ENCODE measurements at places on chromosomes 6 and 20. TPM values are rescaled to one million over a fixed set of nuclear protein-coding genes. Genes with fewer than 3 reads are reported as not detected.

GRCh38 chr6:47455533-47456209, 21.9 kb upstream of the CD2AP start:
- no peak for DNase-seq

- no peak for DNase-seq
Measured at GRCh38 chr6:169029861-169030260, 223.8 kb downstream of the THBS2 start.

Gene SLC24A3
- 0.06 TPM for total RNA-seq

DNA sequence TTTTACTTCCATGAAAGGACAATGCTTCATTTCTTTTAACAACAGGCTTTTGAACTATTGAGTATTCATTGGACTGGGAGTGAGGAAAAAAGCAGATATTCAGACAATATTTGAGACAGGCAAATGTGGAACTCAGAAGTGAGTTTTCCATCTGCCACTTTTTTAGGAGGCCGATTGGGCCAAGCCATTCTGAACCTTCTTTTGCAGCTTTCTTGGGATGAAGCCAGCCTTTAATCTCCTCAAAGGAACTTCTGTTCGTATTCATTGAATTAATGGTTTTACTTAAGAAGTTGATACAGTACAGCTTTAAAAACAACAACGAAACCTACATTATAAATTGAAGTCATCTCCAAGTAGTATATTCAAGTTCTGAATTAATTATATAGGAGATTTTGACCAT, 187.1 kb upstream of the RNF217 start:
- DNase-seq: no peak

Gene SLC22A1
- total RNA-seq: 0.19 TPM

Gene TTLL9
- not detected for total RNA-seq

- DNase-seq: no peak
Measured at GRCh38 chr6:35275744-35276260, 16.3 kb downstream of the ZNF76 start.

- peak; percentile 46 for DNase-seq
Measured at GRCh38 chr6:41780551-41781365, at the start of gene PRICKLE4. TSS of gene PRICKLE4 (plus strand) at chr6:41780782. CDS start at chr6:41783474, 2,692 bp downstream.

GRCh38 chr20:52823303-52823702, 148.9 kb upstream of the TSHZ2 start:
- no peak for DNase-seq

- no peak for DNase-seq
Measured at GRCh38 chr6:89443658-89444057, 10.7 kb downstream of the ANKRD6 start.

- no peak for DNase-seq
Measured at GRCh38 chr20:17741220-17741619, 41.5 kb downstream of the BANF2 start.

Gene TUBB1
- not detected for total RNA-seq

Gene BTN3A1
- 10.8 TPM for total RNA-seq

Gene KCNG1
- 0.71 TPM for total RNA-seq

GRCh38 chr6:112799889-112800288, 452.8 kb downstream of the RFPL4B start:
- DNase-seq: no peak

DNA sequence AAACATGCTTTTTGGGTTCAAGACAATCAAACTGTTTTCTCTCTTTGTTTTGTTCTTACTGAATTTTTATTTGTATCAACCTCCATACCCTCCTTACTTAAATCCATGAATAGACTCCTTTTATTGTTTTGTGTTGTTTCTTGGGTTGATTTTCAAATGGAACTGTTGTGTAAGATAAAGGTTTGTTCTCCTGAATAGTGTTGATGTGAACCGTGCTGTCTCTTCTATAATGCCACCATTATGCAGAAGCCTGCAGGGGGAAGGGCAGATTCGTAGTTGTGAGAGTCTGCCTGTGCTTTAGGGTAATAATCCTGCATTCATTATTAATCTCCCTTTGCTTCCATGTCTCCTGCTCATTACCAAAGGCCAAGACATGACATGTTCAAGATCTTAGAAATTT, 105.9 kb downstream of the CDKAL1 start:
- no peak for DNase-seq

Gene ADGRG6
- 1.8 TPM for total RNA-seq

DNA sequence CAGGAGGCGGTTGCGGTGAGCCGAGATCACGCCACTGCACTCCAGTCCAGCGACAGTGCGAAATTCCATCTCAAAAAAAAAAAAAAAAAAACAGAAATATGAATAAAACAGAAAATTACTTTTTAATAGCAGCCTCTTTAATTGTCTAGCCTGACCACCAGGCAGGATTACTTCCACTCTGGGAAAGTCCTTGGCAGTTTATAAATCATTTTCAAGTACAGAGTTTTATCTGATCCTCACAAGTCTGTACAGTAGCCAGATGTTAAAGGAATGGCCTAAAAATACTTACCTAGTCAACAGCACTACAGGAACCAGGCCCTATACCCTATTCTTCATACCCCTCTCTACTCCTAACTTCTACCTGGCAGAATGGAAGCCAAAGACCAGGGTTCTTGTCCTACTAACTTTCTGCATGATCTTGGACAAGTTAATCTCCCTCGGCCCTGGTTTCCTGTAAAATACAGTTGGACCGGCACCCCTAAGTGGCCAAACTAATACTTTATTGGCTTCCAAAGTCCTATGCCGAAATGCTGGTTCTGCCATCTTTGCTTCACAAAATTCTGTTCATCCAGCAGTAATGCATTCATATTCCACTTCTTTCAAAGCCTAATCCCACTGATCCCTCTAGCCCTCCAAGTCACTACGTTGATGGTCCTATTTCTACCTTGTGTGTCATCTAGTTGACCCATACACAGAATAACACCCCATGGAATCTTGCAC, 1.9 kb downstream of the EIF2S2 start:
- no peak for DNase-seq

Gene MDFI
- total RNA-seq: 0.23 TPM

DNA sequence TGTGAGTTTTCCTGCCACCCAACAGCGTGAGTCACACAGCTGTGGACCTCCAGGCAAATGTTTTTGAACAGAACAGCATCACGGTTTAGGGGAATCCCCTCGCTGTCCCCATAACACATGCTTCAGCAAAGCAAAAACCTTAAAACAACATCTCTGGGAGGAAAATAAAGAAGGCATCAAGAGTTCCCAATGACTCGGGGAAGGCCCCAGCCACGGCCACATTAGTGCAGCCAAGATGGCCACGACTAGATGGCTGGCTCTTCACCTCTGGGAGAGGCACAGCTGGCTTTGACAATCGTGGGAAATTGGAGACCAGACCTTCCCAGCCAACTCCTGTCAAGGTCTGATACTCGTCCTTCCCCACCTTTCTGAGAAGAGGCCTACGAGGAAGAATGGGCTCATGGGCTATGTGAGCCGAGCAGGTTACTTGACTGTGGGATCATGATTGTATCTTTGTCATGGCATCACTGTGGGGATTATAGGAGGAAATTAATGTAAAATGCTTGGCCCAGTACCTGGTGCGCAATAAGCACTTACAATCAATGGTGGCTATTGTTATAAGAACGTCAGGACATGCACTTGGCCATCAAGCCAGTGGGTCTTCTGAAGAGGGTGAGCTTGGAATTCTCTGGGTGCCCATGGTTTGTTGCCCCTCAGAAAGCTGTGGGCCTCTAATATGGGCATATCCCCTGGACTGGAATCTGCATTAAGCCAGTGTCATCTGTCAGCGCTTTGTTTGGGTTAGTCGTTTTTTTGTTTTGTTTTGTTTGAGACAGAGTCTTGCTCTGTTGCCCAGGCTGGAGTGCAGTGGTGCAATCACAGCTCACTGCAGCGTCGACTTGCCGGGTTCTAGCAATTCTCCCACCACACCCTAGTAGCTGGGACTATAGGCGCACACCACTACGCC, 43.6 kb downstream of the FGD2 start:
- peak; percentile 85 for DNase-seq

Gene PRSS16
- total RNA-seq: not detected

DNA sequence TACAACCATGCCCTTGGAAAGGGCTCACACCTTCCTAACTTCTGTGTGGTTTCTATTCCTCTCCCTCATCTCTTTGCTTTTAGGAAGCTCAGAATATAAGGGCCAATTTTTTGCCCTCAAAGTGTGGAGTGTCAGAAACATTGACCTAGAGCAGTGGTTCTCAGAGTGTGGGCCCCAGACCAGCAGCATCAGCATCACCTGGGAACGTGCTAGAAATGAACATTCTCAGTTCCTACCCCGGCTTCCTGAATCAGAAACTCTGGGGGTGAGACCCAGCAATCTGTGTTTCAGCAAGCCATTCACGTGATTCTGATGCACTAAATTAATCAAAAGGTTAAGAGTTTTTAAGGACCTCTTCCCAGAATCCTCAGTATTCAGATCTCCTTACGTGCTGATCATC, 47.9 kb upstream of the IL17A start:
- DNase-seq: no peak

Gene ZSCAN31
- total RNA-seq: 5.1 TPM

Gene STMND1
- total RNA-seq: not detected

Gene C6orf136
- 7.2 TPM for total RNA-seq

Gene WFDC10B
- not detected for total RNA-seq

DNA sequence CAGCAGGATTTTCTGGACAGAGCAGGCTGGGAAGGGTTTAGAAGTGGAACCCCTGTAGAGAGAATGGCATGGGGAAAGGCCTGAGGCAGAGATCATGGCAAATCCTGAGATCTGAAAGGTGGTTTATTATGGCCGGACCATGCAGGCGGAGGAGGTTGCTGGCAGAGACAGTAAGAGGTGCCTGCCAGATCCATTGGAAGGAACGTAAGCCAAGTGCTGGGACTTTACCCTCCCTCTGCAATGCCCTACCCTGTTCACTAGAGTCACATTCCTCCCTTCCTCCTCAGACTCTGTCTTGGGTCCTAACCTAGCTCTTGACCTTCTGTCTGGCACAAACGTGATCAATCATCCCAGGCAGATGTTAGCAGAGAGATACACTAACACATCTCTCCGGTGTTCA, 66.4 kb upstream of the SLC22A23 start:
- DNase-seq: no peak

Gene SLC22A16
- not detected for total RNA-seq

DNA sequence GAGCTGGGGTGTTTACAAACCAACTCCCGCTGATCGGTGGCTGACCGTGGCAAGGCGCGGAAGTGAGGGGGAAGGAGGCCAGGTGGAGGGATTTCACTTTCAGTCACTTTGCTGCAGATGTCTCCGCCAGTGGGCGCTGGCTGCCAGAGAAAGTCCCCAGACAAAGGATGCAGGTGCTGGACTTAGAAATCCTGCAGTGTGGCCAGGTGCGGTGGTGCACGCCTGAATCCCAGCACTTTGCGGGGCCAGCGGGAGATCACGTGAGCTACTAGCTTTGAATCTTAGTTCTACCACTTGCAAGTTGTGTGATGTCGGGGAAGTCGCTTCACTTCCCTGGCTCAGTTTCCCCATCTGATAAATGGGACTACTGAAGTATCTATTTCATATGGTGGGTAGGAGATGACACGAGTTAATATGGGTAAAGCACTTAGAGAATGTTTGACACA, 180.4 kb downstream of the ZNF217 start:
- no peak for DNase-seq

DNA sequence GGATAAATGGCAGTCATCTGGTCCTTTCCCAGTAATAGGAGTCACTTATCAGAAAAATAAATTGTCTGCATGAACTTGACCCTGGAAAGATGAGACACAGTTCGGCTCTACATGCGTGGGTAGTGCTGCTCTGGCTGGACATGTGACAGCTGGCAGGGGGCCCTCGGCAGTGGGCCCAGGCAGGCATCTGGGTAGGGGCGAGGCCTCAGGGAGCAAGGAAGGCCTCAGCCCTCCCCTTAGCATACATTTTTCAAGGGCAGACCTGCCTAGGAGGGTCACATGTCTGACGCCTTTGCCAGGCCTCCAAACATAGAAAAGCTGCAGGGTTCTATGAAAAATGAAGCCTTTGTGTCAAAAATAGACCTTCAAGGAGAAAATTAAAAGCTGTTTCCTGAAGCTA, 12.8 kb upstream of the ILRUN start:
- DNase-seq: peak; percentile 25

DNA sequence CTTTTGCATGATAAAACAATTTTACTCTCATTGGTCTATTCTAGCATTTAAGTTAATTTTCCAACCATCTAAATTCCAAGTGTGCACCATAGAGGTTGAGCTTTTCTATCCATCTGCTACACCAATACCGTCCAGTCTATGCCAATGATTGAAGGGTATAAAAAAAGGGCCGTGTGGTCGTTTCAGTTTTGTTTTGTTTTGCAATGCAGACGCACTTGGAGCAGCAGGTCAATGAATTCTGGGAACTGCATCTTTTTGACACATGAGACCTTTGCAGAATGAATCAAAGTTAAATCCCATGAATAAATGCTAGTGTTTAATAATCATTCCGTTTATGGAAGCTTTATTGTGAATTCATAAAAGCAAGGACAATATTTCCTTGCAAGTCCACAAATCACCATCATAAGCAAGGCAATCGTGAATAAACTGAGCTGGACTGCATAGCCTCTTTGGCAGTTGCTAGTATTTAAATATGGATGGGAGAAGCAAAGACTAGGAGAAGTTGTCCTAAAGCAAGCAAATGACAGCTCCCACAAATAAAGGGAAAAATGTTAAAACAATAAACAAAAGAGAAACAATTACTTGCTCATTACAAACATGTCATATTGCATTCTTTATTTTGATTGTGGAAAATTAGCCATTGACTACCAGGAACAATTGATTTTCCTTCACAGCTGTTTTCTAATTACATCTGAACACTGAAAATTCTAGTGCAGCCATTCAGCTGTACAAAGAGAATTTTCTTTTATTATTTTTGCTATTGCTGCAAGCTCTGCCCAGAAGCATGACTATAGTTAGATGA, 649.7 kb upstream of the GJE1 start:
- peak; percentile 71 for DNase-seq

- DNase-seq: no peak
Measured at GRCh38 chr6:64547594-64548268, 912.1 kb downstream of the PHF3 start.

GRCh38 chr20:45621593-45621992, 7.9 kb upstream of the WFDC10A start:
- no peak for DNase-seq

- DNase-seq: peak; percentile 7
Measured at GRCh38 chr6:132887204-132887603, 72.8 kb downstream of the RPS12 start.

- DNase-seq: peak; percentile 37
Measured at GRCh38 chr6:54284161-54284860, 23.9 kb upstream of the TINAG start.

GRCh38 chr20:63273059-63273579, 506 bp downstream of the ARFGAP1 start:
- DNase-seq: no peak

Data from LHCN-M2 (cell line).